ENCODE measurements at places on chromosomes 7 and 10.
A peak's percentile ranks its signal among the peaks of the same experiment; 100 is the strongest.

- no peak for DNase-seq
Observed at GRCh38 chr10:115239761-115240160, 146.6 kb downstream of the ATRNL1 start.

- no peak for DNase-seq
Observed at GRCh38 chr7:55575098-55575497, 2.8 kb upstream of the VOPP1 start.

- DNase-seq: no peak
Observed at GRCh38 chr7:138477081-138477578, 17.1 kb downstream of the TRIM24 start.

DNA sequence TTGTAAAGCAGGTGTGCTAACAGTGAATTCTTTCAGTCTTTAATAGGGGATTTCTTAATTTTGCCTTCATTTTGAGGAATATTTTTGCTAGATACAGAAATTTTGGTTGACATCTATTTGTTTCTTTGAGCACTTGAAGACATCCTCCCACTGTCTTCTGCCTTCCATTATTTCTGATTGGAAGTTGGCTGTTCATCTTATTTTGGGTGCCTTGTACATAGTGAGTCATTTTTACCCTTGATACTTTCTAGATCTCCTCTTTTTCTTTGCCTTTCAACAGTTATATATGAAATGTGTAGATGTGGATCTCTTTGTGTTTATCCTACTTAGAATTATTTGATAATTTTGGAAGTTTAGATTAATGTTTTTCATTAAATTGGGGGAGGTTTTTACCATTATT is 631.0 kb downstream of the AUTS2 start:
- no peak for DNase-seq

- DNase-seq: no peak
Observed at GRCh38 chr7:28682801-28683200, 270.5 kb downstream of the CREB5 start.

GRCh38 chr10:22453320-22453719 is 108.0 kb downstream of the SPAG6 start:
- no peak for DNase-seq

GRCh38 chr10:47095848-47096612 is 184.8 kb downstream of the PTPN20 start:
- DNase-seq: no peak

DNA sequence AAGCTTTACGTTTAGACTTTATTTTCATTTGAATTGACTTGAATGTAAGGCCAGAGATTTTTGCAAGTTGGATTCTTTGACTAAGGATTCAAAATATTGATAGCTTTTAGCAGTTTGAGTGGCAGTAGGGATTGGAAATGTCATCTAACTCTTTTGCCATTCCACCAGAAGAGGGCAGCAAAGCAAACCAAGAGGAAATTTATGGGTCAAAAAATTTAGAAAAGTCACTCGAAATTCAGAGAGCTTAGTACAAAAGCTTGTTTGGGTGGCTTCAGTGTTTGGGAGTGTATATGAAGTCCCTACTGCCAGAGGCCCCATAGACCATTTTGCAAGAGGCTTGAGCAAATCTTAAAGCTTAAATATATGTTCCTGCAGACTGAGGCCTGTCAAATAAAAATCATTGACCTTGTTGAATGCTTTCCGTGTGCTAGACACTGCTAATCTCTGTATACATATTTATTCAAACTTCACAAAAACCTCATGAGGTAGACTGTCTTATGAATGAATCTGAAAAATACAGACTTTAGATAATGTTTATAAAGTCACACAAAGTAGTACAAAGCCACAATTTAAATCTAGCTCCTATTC is 44.6 kb upstream of the RSBN1L start:
- peak; percentile 13 for DNase-seq

DNA sequence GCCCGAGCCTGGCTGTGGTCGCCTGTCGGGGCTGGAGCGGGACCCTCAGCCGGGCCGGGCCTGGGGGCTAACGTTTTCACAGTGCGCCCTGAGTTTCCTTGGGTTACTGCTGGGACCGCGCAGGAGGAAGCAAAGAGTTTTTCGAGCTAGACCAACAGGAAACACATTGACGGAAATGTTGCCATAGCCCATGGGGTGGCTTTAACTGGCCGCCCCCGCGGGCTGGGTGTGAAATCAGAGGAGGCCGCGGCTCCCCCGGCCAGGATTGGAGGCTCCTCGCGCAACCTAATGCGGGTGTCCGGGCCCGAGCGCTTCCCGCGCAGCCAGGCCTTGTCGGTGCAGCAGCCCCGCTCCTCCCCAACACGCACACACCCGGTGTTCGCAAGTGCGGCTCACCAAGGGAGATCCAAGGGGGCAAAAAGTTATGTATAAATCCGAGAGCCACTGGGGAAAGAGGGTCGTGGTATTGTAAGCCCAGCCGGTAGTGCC is 1.9 kb downstream of the HHEX start:
- no peak for DNase-seq

GRCh38 chr10:75660823-75661222 is 229.4 kb downstream of the LRMDA start:
- DNase-seq: no peak

- no peak for DNase-seq
Observed at GRCh38 chr7:112104120-112104519, 102.1 kb downstream of the DOCK4 start.

- no peak for DNase-seq
Observed at GRCh38 chr7:55432939-55433784, 68.0 kb downstream of the LANCL2 start.

- no peak for DNase-seq
Observed at GRCh38 chr10:60883187-60883586, 60.8 kb downstream of the RHOBTB1 start.

GRCh38 chr10:72564596-72564995 is 61.3 kb downstream of the MICU1 start:
- DNase-seq: no peak

DNA sequence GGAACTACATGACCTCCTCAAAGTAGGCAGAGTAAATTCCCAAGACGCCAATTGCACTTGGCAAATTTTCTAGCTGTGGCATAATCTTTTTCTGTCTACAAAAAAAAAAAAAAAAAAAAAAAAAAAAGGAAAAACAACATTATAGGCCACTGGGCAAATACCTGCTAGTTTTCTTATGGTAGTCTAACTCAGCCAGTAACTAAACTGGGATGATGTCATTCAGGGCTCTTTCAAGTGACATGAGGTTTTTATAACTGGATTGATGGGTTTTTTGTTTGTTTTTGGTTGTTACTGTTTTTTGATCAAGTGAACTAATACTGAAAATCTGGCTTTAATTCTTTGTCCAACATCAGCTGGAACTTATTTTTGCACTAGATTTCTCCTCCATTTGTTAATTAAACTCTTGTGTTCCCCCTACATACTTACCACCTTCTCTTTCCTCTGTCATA is 7.4 kb upstream of the VIM start:
- DNase-seq: no peak

DNA sequence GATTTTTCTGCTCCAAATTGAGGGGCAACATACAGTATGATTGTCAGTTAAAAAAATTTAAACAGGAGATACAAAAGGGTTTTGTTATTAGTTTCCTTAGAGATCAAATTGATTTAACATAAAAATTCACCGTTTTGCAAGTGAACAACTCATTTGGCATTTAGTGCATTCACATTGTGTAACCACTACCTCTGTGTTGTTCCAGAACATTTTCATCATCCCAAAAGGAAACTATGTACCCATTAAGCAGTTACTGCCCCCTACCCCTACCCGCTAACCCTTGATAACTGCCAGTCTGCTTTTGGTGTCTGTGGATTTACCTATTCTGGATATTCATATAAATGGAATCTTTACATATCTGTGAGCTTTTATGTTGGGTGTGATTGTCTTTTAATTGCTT is 3.1 kb downstream of the ZRANB1 start:
- DNase-seq: no peak

DNA sequence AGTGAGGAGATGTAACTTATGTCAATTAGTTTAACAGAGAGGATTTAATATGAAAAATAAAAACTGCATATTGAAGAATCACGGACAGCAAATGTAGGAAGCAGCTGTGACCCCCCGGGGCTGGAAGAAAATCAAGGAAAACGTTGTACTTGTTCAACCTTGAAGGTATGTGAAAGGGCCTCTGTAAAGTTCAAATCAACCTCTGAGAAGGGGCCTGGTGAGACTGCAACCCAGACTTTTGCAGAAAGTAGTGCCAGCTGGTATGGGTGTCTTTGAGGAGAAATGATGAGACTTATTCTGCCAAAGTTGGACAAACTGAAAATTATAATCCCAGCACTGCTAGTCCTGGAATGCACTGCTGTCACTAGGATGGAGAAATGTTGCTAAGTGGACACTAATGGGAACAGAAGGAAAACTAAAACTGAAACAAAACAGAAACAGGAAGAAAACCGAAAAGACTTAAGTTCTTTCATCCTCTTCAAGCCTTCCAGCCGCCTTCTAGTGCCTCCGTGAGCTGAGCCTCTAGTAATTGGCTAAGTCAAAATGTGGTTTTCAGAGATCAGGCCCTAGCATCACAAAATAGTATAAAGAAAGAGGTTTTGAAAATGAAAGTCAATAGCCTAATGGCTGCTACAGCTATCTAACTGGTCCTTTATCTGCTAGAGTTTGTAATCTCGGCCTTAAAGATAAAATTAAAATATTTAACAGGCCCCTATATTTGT is 253.7 kb upstream of the SORCS1 start:
- DNase-seq: no peak

GRCh38 chr7:130648580-130648979 is 20.0 kb downstream of the COPG2 start:
- no peak for DNase-seq

GRCh38 chr10:91340613-91341362 is 69.4 kb upstream of the HECTD2 start:
- DNase-seq: peak; percentile 33

- DNase-seq: no peak
Observed at GRCh38 chr7:114297121-114297520, 117.5 kb upstream of the FOXP2 start.

GRCh38 chr10:122263971-122264370 is 7.1 kb upstream of the BTBD16 start:
- DNase-seq: peak; percentile 33

DNA sequence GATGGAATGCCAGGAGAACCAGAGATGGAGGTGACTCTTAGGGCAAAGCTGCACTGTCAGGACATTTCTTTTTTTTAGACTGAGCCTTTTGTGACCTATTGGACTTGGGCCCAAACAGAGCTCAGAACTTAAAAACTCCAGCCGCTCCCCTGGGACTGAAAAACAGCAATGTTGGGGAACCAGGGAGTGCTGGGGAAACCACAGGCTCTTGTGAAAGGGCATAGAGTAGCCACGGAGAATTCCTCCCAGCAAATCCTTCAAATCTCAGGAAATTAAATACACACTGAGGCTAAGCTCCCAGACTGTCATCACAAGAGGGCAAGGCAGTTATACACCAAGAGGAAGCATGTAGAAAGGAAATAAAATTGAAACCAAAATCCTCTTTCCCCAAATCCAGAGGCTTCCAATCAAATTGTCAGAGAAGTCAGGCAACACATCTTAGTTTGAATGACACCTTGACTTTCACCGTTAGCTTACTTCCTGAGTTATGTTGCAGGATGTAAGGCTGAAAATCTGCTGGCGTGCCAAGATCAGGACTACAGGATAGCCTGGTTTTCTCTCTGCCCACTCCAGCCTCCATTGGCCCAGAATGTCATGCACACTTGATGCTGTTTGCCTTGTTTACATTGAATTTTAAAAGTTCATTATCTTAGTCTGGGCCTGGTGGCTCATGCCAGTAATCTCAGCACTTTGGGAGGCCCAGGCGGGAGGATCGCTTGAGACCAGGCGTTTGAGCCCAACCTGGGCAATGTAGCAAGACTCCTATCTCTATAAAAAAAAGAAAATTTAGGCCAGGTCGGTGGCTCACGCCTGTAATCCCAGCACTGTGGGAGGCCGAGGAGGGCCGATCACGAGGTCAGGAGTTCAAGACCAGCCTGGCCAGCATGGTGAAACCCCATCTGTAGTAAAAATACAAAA is 2.6 kb upstream of the RFC2 start:
- peak; percentile 96 for DNase-seq

- DNase-seq: no peak
Observed at GRCh38 chr7:104445393-104445792, 117.0 kb downstream of the LHFPL3 start.

DNA sequence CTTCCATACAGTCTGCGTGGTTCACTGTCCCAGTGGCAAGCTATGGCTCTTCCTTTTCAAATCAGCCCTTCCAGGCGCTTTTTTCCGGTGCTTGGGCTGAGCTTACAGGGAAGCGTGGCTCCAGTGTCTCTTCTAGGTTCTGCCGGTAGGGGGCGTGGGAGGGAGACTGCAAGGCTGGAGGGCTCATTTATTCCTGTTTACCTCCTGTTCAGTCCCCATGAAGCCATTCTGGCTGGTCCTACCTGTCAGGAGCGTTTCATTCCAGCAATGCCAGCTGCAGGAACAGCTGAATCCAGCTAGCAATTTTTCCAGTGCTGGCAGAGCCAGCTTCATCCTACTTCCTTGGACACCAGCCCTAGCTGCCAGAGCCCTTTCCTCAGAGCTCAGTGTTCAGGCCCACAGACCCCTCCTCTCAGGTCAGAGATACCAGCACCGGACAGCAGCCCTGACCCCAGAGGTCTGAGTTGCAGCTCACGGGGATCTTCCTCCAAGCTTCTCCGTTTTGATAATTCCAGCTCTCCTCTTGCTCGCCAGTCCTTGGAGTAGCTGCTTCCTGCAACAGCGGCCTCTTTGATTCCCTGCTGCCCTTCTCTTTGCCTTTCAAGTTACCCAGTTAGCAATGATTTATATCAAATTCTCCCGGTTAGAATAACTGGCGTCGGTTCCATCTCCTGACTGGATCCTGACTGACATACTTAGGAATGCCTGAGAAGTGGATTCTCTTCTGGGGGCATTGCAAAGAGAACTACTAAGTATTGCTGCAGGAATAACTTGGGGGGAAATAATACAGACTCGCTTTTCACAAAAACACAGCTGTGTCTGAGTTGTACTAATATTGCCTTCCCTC is 129.8 kb downstream of the FRMD4A start:
- DNase-seq: no peak

GRCh38 chr10:12221323-12222298 is 25.6 kb downstream of the CDC123 start:
- no peak for DNase-seq

GRCh38 chr7:128755819-128756476 is 16.8 kb downstream of the CALU start:
- no peak for DNase-seq

GRCh38 chr10:33109788-33110469 is 151.9 kb upstream of the ITGB1 start:
- DNase-seq: no peak

- DNase-seq: no peak
Observed at GRCh38 chr10:20981419-20981953, 84.4 kb upstream of the NEBL start.

Data from smooth muscle cell of the brain vasculature (primary cell).